ENCODE measurements at places on chromosomes 16 and 17. TPM values are rescaled to one million over a fixed set of nuclear protein-coding genes. Genes with fewer than 3 reads are reported as not detected.

DNA sequence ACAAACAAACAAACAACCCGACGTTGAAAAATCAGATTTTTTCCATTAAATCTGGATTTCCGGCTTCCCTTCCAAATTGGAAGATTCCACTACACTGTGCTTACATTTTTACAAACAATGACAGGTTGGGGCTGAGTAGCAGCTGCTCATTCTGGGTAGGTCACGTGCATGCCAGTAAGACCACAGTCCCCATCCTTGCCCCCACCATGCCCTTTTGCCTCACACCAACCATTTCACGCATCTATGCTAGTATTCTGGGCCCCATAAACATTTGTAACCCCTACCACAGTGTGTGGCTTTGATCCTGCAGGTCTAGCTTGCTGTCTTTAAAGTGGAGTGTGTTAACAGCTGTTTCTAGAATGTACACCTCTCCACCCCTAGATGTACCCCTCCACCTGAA lies 366.1 kb downstream of the XYLT1 start:
- H3K27me3 ChIP-seq: no peaks in the 10 kb centered on the region
- H3K4me1 ChIP-seq: no peaks in the 10 kb centered on the region
- no peak for DNase-seq
- H3K27ac ChIP-seq: no peak overlapping the region
- no peak overlapping the region for H3K4me3 ChIP-seq
- H3K36me3 ChIP-seq: no peaks in the 10 kb centered on the region

DNA sequence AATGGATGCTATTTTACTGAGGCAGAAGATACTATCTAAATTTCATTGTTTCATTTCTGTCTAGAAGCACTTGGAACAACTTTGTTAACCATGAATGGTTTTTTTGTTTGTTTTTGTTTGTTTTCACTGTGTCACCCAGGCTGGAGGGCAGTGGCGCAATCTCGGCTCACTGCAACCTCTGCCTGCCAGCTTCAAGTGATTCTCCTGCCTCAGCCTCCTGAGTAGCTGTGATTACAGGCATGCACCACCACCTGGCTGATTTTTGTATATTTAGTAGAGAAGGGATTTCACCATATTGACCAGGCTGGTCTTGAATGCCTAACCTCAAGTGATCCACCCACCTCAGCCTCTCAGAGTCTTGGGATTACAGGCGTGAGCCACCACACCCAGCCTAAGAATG lies 40.5 kb downstream of the ABHD15 start:
- H3K4me3 ChIP-seq: no peak overlapping the region
- H3K27ac ChIP-seq: no peak overlapping the region
- H3K36me3 ChIP-seq: peaks cover 9% of the 10 kb centered on the region
- DNase-seq: no peak
- H3K4me1 ChIP-seq: no peaks in the 10 kb centered on the region
- H3K27me3 ChIP-seq: no peaks in the 10 kb centered on the region

GRCh38 chr17:43327834-43328420 lies 70.9 kb upstream of the ARL4D start:
- H3K4me1 ChIP-seq: no peaks in the 10 kb centered on the region
- H3K36me3 ChIP-seq: no peaks in the 10 kb centered on the region
- no peak overlapping the region for H3K4me3 ChIP-seq
- no peak for DNase-seq

DNA sequence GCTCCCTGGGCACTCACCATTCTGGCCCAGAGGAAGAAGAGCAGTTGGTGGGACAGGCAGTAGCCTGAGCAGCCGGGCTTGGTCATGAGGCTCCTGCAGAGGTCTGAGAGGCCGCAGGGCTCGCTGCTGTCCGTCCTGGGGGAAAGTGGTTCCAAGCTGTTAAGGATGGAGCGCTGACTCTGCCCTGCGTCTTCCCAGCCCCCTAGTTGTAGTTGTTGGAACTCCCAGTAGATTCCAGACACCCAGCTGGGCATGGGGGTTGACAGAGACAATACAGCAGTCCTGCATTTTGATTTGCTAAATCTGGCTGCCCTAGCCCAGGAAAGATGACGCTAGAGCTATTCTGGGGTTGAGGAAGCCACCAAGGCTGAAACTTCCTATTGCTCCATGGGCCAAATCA lies 7.3 kb downstream of the C16orf89 start:
- H3K27ac ChIP-seq: no peak overlapping the region
- H3K4me1 ChIP-seq: no peaks in the 10 kb centered on the region
- H3K36me3 ChIP-seq: no peaks in the 10 kb centered on the region

DNA sequence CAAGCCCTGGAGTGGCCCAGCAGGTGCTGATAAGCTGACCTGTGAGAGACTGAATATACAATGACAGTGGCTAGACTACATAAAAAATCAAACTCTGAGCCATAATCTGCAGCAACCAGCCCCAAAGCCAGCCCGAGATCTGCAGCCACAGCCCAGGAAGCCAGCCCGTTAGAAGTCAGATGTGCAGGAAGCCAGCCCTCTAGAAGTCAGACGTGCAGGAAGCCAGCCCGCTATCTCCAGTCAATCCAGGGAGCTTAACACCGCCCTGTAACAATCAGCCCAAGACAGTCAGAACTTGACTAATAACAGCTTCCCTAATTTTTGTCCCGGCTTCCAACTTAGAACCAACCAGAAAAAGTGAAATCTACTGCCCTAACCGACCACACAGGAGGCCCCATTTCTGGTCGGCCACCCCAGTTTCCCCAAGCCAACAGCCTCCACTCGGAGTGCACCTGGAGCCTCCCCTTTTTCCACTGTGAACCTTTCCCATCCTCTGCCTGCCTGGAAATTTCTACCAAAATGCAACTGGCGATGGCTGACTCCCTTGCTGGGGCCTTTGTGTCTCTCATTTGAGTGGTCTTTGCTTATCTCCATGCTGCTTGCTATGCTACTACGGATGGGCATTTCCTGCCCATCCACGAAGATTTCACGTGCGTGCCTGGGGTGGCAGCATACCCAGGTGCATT lies 769.3 kb downstream of the KCNJ18 start:
- no peak for DNase-seq
- H3K27ac ChIP-seq: no peak overlapping the region

GRCh38 chr17:71267668-71268067 lies 853.2 kb upstream of the SOX9 start:
- no peak overlapping the region for H3K27ac ChIP-seq
- H3K4me1 ChIP-seq: no peaks in the 10 kb centered on the region
- H3K4me3 ChIP-seq: no peak overlapping the region
- no peaks in the 10 kb centered on the region for H3K36me3 ChIP-seq
- no peak for DNase-seq
- no peaks in the 10 kb centered on the region for H3K27me3 ChIP-seq

DNA sequence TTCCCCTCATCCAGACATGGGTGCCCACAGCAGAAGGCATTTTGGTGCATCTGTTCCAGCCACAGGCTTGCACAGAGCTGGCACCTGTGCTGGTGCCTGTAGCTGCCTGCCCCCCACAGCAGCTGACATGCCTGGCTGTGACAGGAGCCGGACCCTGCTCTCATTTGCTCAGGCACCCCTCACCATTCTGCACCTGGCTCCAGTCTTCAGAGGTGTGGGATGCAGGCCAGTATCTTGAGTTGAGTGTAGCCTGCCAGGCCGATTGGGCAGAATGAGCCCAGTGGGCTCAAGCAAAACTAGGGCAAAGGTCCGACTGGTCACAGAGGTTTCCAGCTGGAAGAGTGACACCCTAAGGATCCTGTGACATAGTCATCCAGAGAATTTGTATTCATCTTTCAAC lies 887.7 kb downstream of the CDH11 start:
- no peak overlapping the region for H3K4me3 ChIP-seq
- no peaks in the 10 kb centered on the region for H3K36me3 ChIP-seq
- no peaks in the 10 kb centered on the region for H3K27me3 ChIP-seq
- no peak for DNase-seq
- H3K27ac ChIP-seq: no peak overlapping the region

DNA sequence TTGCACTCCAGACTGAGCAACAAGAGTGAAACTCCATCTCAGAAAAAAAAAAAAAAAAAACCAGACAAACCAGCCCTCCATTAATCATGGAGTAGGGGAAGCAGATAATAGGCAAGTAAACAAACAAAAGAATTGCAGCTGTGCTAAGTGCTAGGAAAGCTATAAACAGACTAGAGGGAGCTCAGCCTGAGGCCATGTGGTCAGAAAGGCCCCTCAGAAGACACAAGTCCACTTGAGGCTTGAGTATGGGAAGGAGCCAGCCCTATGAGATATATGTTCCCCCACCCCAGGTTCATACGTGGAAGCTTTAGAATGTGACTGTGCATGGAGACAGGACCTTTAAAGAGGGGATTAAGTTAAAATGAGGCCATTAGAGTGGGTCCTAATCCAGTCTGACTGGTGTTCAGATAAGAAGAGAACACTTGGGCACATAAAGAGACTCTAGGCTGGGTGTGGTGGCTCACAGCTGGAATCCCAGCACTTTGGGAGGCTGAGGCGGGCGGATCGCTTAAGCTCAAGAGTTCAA lies 132.6 kb upstream of the NOL11 start:
- peak; percentile 2 for DNase-seq
- no peaks in the 10 kb centered on the region for H3K27me3 ChIP-seq
- no peaks in the 10 kb centered on the region for H3K36me3 ChIP-seq
- H3K27ac ChIP-seq: no peak overlapping the region
- no peak overlapping the region for H3K4me3 ChIP-seq
- peaks cover 9% of the 10 kb centered on the region for H3K4me1 ChIP-seq

RTN4RL1 gene
- 10.7 TPM for total RNA-seq

TBC1D3K gene
- total RNA-seq: not detected

NRN1L gene
- total RNA-seq: 1.1 TPM

TMC7 gene
- total RNA-seq: 1.2 TPM

MAP2K6 gene
- total RNA-seq: 8.6 TPM

CCL23 gene
- total RNA-seq: 18.1 TPM

CACNG1 gene
- not detected for total RNA-seq

NXPH3 gene
- 0.98 TPM for total RNA-seq

HS3ST3A1 gene
- 2.2 TPM for total RNA-seq

SHISA6 gene
- 1.0 TPM for total RNA-seq

TBC1D3C gene
- total RNA-seq: not detected
